ENCODE measurements at places on chromosomes 12 and 14.

DNA sequence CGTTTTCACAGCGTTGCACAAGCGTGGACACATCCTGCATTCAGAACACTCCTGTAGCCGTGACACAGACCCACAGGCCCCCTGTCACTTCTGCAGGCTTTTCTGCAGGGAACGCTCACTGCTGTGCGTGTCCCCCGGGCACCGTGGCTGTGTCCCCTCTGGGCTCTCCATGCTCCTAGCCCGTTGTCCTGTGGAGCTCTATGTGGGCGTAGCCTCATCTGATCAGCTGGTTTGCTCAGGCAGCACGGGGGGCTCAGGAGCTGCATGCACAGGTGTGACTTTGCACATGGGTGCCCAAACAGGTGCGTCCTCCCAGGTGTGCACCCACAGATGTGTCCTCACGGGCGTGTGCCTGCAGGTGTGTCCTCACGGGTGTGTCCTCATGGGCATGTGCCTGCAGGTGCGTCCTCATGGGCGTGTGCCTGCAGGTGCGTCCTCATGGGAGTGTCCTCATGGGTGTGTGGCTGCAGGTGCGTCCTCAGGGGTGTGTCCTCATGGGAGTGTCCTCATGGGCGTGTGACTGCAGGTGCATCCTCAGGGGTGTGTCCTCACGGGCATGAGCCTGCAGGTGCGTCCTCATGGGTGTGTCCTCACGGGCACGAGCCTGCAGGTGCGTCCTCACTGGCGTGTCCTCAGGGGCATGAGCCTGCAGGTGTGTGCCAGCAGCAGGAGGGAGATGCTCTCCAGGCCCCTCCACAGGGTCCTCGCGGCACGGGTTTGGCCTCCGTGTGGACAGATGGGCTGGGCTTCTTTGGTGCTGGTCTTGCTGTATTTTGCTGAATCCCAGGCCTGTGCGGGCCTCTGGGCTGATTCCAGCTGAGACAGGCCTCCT, 17.5 kb downstream of the MTA1 start:
- no peaks in the 10 kb centered on the region for H3K4me1 ChIP-seq
- no peak overlapping the region for H3K27ac ChIP-seq
- H3K27me3 ChIP-seq, result no peaks in the 10 kb centered on the region
- DNase-seq, result no peak

DNA sequence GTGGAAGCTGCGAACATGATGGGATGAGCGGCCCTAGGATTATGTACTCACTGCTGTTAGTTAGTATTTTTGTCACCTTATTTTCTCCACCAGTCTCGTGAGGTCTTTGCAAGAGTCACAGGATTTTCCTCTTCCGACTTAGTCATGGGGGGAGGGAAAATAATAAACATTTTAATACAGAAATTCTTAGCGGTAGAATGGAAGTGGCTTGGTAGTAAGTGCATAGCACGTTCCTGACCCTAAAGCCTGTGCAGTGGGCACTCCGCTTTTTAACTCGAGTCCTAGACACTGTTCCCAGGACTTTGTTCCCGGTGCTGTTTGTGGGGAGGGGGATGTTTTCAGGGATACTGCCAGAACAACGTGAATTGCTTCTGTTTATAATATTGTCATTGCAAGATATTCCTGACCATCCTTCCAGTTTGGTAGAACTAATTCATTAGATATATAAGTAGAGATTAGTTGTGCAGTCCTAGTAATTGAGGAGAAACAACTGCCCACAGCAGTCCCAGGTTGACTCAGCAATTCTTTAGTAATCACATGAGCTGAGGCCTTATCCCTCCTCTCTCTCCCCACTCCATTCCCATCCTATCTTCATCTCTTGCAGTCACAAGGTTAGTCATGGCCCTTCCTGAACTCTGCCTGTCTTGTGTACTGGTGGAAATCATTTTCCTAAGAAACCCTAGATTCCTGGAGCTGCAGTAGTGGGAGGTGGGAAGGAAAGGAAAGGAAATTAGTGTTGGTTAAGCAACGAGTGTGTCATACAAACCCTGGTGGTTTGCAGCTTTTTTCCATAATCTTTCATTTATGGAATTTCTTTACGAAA, 799 bp downstream of the SLC38A6 start:
- H3K27me3 ChIP-seq, result no peaks in the 10 kb centered on the region
- DNase-seq, result no peak
- H3K36me3 ChIP-seq, result peaks cover 21% of the 10 kb centered on the region
- H3K27ac ChIP-seq, result peak overlapping the region; percentile 85
- H3K4me3 ChIP-seq, result peak overlapping the region; percentile 78

- DNase-seq, result no peak
- H3K4me3 ChIP-seq, result no peak overlapping the region
- no peak overlapping the region for H3K27ac ChIP-seq
- no peaks in the 10 kb centered on the region for H3K27me3 ChIP-seq
Measured at GRCh38 chr14:60189923-60190840, 25.0 kb upstream of the DHRS7 start.

- H3K27me3 ChIP-seq, result no peaks in the 10 kb centered on the region
- H3K27ac ChIP-seq, result no peak overlapping the region
- H3K4me1 ChIP-seq, result no peaks in the 10 kb centered on the region
Measured at GRCh38 chr14:79680087-79680486, 531.2 kb downstream of the DIO2 start.

DNA sequence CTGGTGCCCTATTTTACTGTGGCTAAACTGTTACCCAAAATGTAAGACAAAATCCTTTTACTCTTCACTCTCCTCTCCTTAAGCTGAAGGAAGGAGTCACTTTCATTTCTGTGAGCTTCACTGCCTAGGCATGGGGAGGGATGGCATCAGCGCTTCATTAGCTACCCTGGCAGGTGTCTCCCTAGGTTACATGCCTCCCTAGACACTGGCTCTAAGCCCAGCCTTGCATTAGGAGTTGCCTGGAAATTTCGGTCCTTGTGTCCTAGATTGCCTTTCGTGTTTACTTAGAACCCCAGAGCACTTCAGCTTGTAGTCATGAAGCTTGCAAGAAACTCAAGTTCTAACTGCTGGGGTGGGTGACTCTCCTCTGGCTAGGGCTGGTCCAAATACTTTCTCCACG, 520.5 kb upstream of the STXBP6 start:
- H3K4me3 ChIP-seq, result no peak overlapping the region
- DNase-seq, result no peak
- H3K27me3 ChIP-seq, result no peaks in the 10 kb centered on the region
- H3K4me1 ChIP-seq, result no peaks in the 10 kb centered on the region
